NCI-H2171 (cell line): ENCODE measurements at places on chromosomes 7 and 10.

DNA sequence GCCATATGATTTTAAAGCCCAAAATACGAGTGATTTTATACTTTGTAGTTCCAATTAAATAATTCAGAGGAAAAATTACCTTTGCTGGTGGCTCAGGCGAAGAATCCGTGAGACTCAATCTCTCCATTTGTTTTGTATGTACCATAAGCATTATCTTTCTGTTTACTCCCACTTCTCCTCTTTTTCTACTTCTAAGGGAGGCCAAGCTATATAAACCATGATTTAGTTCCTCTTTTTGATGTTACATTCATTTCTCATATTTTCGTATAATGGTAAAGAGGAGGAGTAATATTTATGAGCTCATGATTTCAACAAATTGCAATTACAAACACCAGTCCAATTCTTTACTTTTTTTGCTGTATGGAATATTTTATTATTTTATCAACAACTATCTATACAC, 50.6 kb upstream of the TES start:
- DNase-seq: no peak

DNA sequence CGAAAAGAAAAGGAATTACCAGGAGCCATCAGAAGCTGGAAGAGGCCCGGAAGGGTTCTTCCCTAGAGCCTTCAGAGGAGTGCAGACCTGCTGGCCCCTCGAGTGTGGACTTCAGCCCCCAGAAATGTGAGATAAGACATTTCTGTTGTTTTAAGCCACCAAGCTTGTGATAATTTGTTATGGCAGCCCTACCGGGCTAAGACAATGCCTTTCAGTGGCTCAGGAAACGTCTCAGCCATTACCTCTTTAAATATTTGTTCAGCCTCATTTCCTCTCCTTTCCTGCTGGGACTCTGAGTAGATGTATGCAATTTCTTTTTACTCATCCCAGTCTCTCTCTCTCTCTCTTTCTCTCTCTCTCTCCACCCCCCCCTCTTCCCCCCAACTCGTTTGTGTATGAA, 174.7 kb upstream of the GRB10 start:
- DNase-seq: no peak

- DNase-seq: no peak
Observed at GRCh38 chr7:33933611-33934281, 28.4 kb downstream of the BMPER start.

DNA sequence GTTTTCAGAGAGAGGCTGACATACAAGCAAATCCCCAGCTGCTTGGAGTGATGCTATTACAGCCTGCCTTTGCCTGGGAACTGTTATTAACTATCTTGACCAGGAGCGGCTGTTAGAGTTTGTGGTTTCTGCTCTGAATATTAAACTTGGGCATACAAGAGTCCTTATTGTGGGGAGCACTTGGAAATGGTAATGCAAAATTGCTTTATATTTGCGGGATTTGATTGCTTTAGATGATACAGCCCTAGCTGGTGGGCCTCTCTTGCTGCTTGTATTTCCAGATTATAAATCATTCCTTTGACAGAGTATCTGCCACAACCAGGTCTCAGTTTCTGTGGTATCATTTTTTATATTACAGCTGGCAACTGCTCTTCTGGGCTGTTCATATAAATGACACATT, 101.9 kb upstream of the FAM204A start:
- DNase-seq: no peak

- DNase-seq: no peak
Observed at GRCh38 chr7:39357648-39358047, 208.6 kb upstream of the YAE1 start.

DNA sequence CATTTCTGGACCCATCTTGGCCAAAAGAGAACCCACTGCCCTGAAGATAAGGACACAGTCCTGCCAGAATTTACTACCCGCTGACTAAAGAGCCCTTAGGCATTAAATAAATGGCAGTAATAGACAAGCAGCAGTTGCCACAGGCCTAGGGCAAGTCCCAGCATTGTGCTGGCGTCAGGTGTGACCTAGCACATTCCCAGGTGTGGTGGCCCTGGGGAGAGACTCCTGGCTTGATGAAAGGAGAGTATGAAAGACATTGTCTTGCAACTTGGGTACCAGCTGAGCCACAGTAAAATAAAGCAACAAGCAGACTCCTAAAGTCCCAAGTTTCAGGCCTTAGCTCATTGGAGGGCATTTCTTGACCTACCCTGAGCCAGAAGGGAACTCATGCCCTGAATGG, 715.7 kb upstream of the SORCS1 start:
- no peak for DNase-seq

DNA sequence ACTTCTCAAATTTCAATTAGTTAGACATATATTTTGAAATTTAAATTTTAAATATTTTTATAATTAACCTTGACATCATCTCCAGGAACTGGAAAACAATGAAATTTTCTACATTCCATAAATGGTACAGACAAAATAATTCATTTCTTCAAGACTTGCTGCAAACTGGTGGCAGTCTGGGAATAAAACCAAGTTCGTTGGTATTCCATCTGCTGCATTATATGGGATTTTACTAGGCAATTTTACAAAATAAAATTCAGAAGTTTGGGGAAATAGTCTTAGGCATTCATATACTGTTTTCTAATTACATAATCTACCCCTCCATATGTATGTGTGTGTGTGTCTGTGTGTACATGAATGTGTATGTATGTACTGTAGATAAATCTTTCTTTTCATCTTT, 984.6 kb upstream of the KCND2 start:
- no peak for DNase-seq

DNA sequence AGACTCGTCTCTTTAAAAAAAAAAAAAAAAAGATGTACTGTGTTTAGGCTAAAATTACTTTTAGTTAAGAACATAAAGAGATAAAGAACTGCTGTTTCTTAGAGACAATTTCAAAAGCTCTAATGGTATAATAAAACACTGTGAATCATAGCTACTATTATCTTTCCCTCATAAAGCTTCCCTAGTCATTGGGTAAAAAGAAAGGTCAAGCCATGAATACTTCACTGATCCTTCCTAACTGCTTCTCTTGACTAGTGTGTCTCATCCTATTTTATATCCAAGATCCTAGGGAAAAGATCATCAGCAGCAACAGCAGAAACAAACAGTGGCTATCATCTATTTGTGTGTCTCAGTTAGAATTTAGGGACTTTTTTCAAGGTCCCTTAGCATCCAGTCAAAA, 10.5 kb downstream of the YME1L1 start:
- DNase-seq: no peak

DNA sequence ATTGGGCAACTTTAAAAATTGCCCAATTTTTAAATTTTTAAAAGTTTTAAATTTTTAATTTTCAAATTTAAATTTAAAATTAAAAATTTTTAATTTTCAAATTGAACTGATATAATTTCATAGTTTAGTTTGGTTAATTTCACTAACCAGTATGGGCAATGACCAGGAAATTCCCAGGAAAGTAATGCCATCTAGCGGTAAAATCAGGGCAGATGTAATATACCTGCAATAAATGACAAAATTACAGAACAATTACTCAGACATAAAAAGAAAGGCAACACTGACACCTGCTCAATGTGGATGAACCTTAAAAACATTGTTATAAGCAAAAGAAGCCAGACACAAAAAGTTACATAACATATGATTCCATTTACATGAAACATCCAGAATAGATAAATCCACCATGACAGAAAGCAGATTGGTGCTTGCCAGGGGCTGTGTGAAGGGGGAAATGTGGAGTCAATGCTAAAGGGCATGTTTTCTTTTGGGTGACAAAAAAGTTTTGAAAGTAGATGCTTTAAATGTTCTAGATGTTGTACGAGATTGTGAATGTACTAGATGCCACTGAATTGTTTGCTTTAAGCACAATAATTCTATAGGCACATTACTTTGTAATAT, 28.6 kb upstream of the SLC16A12 start:
- peak; percentile 11 for DNase-seq

DNA sequence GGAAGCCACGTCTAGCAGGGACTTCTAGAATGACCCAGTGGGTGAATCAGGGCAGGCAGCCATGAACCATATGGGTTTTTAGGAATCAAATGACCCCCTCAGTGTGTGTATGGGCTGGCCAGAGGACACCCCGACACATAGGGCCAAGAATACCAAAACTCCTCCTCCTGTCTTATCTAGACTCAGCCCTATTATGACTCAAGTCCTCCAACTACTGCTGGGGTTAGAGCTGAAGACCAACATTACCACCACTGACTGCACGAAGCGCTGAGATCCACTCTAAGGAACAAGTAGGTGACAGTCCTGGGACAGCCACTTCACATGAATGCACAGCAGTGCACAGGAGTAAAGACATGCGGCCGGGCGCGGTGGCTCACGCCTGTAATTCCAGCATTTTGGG, 11.5 kb upstream of the SVOPL start:
- DNase-seq: no peak

GRCh38 chr10:34814223-34814912, 728 bp downstream of the PARD3 start:
- no peak for DNase-seq

DNA sequence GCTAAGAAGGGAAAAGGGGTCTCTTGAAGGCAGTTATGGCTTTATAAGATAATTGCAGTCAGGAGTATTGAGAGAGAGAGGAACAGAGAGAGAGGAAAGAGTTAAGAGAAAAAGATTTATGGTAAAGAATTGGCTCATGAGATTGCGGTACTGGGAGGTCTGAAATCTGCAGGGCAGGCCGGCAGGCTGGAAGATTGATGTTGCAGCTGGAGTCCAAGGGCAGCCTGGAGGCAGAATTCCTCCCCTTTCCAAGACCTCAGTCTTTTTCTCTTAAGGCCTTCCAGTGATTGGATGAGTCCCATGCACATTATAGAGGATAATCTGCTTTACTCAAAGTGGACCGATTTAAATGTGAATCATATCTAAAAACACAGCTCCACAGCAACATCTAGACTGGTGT, 68.4 kb downstream of the HACD1 start:
- no peak for DNase-seq

DNA sequence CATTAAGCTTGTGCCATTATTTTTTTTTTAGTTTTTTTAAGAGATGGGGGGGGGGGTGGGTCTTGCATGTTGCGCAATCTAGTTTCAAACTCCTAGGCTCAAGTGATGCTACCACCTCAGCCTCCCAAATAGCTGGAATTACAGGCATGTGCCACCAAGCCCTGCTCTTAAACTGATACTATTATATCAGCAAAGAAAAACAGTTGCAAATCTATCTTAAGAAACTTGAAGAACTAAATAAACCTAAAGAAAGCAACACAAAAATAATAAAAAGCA, 47.5 kb downstream of the BRAF start:
- DNase-seq: no peak

DNA sequence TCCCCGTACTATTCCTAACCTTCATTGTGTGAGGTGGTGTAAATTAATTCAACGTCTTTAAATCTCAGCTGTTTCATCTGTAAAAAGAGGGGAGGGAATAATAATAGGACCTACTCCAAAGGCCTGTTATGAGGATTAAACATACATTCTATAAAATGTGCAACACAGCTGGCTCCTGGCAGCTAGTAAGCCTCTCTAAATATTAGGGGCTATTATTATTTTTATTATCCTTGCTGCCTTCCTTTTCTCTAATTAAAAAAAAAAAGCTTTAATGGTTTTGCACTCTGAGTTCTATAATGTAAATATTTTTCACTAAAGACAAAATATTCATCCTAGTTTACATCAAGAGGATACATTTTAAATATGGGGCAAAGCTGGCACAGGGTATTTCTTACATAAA, 19.5 kb downstream of the EXOC4 start:
- no peak for DNase-seq

DNA sequence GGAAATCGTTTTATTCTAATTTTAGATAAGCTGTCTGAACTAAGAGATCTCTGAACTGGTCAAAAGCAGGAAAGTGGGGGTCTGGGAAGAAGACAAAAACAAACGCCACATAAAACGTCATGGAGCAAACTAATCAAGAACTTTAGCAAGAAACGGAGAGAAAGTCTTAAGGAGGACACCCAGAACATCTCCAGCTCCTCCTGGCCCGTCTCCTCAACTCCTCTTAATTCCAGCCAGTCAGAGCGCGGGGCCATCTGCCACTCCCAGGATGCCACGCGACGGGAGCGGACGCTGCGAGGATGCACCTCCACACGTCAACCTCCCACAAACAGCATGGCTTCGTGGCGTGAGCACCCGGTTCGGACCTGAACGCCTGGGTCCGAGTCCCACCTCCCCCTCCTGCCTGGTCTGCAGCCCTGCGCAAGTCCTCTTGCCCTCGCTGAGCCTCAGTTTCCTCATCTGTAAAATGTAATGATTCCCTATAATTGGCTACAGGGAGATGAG, 598 bp downstream of the MMS19 start:
- peak; percentile 50 for DNase-seq

DNA sequence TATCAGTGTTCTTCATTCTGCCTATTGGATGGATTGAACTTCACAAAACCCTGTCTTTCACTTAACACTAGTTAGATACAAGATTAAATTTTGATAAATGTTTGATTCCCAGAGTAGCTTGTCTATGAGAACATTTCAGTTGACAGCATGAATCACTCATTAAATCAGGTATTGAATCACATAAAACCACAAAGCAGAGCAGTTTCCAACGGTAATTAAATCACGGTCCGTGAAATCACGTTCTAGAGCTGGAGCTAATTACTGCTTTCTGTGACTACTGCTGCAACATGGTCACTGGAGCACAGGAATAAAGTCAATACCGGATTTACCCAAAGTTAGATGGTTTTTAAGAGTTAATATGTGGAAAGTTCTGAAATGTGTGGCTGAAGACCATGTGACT, 257.8 kb upstream of the PCDH15 start:
- DNase-seq: no peak

DNA sequence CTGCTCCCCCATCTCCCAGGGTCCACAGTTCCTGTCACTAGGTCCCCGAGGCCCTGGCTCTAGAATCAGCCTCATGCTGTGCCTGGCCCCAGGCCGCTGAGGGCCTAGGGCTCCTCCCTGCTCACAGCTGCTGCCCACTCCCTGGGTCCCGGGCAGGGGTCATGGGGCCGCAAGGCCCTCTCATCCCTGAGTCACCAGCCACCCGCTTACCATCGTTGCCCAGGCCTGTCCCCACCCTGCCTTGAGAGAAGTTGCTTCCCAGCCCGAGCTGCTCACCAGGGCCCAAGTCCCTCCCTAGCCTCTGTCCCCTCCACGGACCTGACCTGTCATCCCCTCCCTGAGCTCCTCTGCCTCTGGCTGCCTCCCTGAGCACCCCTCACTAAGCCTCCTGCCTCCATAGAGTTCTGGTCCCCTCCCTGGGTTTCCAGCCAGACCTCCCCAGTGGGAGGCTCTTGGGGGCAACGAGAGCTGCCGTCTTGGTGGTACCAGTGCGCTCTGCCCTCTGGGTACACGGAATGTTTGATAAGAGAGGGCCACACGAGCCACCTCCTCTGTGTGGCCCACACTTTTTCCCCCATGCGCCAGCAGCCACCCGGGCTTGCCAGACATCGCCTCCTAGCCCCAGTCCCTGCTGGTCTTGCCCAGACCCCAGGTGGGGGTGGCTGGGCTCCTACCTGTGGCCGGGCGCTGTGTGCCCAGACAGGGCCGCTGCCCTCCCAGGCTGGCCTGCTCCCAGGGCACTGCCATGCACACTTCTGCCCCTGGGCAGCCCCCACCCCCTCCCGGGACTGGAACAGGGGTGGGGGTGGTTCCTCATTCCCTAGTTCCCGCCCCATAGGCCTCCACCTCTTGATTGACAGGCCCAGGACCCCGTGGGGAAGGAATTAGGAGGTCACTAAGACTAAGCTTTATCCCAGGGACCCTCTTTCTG, 21.3 kb downstream of the MLXIPL start:
- no peak for DNase-seq

- DNase-seq: no peak
Observed at GRCh38 chr7:117874191-117874700, 1.0 kb upstream of the CTTNBP2 start.
